ENCODE measurements at places on chromosomes 2 and 18. TPM values are rescaled to one million over a fixed set of nuclear protein-coding genes. Genes with fewer than 3 reads are reported as not detected.

- H3K27me3 ChIP-seq: peaks cover 8% of the 10 kb centered on the region
- H3K36me3 ChIP-seq: peaks cover 3% of the 10 kb centered on the region
- H3K27ac ChIP-seq: no peak overlapping the region
Measured at GRCh38 chr2:110931648-110932047, 189.1 kb upstream of the BCL2L11 start.

The PLB1 gene
- 0.75 TPM for total RNA-seq

- H3K36me3 ChIP-seq: no peaks in the 10 kb centered on the region
- DNase-seq: no peak
- no peak overlapping the region for H3K27ac ChIP-seq
- no peak overlapping the region for H3K4me3 ChIP-seq
- no peaks in the 10 kb centered on the region for H3K27me3 ChIP-seq
Measured at GRCh38 chr18:60149316-60149715, 223.3 kb downstream of the MC4R start.

GRCh38 chr2:18066894-18067293 lies 188.4 kb downstream of the KCNS3 start:
- H3K36me3 ChIP-seq: no peaks in the 10 kb centered on the region
- no peaks in the 10 kb centered on the region for H3K4me1 ChIP-seq
- DNase-seq: no peak

- no peak overlapping the region for H3K27ac ChIP-seq
- H3K4me3 ChIP-seq: no peak overlapping the region
- H3K4me1 ChIP-seq: peaks cover 8% of the 10 kb centered on the region
- H3K36me3 ChIP-seq: peaks cover 10% of the 10 kb centered on the region
- no peaks in the 10 kb centered on the region for H3K27me3 ChIP-seq
Measured at GRCh38 chr2:239375278-239376061, 25.4 kb downstream of the HDAC4 start.

GRCh38 chr18:49618742-49619681 lies 57.2 kb downstream of the LIPG start:
- H3K4me3 ChIP-seq: no peak overlapping the region
- H3K36me3 ChIP-seq: no peaks in the 10 kb centered on the region
- peaks cover 10% of the 10 kb centered on the region for H3K27me3 ChIP-seq
- H3K4me1 ChIP-seq: no peaks in the 10 kb centered on the region
- H3K27ac ChIP-seq: no peak overlapping the region
- no peak for DNase-seq

DNA sequence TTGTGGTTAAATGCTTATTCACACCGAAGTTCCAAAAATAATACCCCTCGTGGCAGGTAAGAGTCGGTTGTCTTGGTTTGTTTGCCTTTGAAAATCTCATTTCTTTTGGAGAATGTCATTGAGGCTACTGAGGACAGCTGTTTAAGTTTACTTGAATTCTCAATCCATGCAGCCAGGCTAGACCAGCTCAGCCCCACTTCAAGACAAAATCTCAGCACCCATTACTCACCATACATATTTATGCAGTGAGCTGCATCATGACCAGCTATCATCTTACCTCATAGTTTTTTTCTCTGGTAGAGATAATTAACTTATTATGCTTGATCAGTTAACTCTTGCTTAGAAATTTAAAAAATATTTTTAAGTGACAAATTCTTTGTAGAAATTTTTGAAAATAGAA lies 115.9 kb downstream of the HAUS1 start:
- H3K36me3 ChIP-seq: peaks cover 29% of the 10 kb centered on the region
- no peaks in the 10 kb centered on the region for H3K27me3 ChIP-seq
- H3K27ac ChIP-seq: no peak overlapping the region
- peaks cover 56% of the 10 kb centered on the region for H3K4me1 ChIP-seq
- no peak overlapping the region for H3K4me3 ChIP-seq
- no peak for DNase-seq

The PDCD1 gene
- 69.1 TPM for total RNA-seq

GRCh38 chr2:220370764-220371163 lies 743.3 kb downstream of the SLC4A3 start:
- H3K27me3 ChIP-seq: no peaks in the 10 kb centered on the region
- H3K36me3 ChIP-seq: no peaks in the 10 kb centered on the region
- no peaks in the 10 kb centered on the region for H3K4me1 ChIP-seq
- DNase-seq: no peak
- no peak overlapping the region for H3K4me3 ChIP-seq
- no peak overlapping the region for H3K27ac ChIP-seq

The C2orf78 gene
- not detected for total RNA-seq

The BOLL gene
- total RNA-seq: 0.51 TPM

The MCM6 gene
- 177 TPM for total RNA-seq

Measured in activated T-helper 1 cell treated with anti-CD3 and anti-CD28 coated beads, Interleukin-12 subunit alpha, Interleukin-12 subunit beta, Interleukin-2, Interleukin-4 antibody, amounts not matched to agents 30 ng/mL and 10 ng/mL and 1 ng/mL, durations not matched to agents 14 hours and 24 hours and 36 hours (primary cell).